ENCODE measurements at places on chromosomes 11 and 22.

GRCh38 chr11:22734628-22735345, 68.4 kb downstream of the GAS2 start:
- DNase-seq: no peak

DNA sequence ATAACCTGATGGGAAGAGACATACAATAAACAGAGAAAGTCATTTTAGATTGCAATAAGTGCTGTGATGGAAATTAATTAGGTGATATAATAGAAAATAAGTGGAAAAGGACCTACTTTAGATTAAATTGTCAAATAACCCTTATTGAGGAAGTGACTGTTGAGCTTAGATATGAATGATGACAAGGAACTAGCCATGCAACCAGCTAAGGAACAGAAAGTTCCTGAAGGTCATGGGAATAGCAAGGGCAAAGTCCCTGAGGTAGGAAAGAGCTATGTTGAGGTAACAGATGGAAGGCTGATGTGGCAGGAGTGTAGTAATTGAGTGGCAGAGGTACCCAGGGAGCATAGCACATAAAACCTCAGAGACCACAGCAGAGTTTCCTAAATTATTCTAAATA, 135.2 kb downstream of the WNT11 start:
- DNase-seq: no peak

GRCh38 chr11:76190376-76190775, 15.9 kb downstream of the WNT11 start:
- DNase-seq: no peak

- no peak for DNase-seq
Measured at GRCh38 chr22:35638410-35638809, 9.8 kb upstream of the APOL6 start.

GRCh38 chr11:115181538-115181937, 322.7 kb downstream of the CADM1 start:
- no peak for DNase-seq

- DNase-seq: no peak
Measured at GRCh38 chr11:18312012-18312411, 9.9 kb downstream of the HPS5 start.

DNA sequence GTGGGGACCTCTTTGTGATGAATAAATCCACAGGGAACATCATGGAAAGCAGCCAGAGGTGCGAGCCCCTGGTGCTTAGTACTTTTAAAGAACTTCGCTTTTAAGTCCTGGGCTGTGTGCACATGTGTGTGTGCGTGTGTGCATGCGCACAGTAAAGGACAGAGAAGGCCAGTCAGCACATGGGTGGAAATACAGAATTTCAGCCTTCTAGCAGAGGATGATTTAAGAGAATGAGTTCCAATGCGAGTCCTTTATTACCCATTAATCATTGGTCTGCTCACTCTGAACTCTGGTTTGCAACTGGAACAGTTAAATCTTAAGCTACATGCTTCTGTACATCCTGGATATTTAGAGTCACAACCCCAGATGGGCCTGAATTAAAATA, 18.9 kb downstream of the TEAD1 start:
- DNase-seq: no peak

DNA sequence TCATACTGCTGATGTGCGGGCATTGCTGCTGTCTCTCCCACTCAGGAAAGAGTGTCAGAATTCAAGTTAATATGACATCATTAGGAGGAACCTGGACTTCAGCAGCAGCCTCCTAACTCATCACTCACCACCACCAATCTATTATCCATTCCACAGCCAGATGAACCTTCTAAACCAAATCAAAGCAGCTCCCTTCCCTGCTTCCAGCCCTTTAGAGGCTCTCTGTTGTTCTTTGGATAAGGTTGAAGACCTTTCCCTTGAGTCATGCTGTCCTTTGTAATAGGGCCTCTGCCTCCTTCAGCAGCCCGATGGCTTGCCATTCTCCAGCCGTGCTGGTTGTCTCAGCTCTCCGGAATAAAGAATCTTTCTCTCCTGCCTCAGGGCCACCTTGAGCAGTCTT, 301.3 kb downstream of the DDX10 start:
- DNase-seq: no peak

DNA sequence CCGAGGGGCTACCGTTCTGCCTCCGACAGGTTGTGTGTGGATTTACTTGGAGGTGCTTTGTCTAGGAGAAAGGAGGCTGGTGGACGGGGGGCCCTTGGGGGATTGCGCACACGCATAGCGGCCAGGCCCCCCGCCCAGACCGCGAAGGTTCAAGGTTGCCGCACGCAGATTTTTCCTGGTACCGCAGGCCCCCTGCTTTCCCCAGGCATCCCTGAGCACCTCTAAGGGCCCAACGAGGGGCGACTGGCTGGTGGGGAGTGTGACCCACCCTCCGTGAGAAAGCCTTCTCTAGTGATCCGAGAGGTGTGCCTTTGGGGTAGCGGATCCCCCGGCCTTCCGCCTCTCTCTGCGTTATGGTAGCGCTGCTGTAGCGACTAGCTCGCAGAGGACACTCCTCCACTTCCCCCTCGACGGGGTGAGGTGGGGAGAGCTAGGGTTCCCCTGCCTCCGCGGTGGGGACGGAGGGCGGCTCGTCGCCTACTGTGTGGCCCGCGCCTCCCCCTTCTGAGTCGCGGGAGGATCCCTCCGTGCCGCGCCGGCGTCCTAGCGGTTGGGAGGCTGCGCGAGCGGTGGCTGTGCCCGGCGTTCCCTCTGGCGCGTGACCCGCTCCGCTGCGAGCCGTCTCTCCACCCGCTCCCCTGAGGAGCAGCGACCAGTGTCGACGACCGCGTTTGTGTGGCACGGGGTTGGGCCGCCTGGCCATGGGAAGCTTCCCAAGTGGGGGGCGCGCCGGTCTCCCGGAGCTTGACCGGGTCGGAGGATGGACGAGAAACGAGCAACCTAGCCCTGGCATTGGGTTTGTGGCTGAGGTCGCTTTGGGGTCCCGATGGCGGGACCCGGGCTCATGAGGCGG, 3900.0 kb upstream of the OR11H1 start:
- no peak for DNase-seq

DNA sequence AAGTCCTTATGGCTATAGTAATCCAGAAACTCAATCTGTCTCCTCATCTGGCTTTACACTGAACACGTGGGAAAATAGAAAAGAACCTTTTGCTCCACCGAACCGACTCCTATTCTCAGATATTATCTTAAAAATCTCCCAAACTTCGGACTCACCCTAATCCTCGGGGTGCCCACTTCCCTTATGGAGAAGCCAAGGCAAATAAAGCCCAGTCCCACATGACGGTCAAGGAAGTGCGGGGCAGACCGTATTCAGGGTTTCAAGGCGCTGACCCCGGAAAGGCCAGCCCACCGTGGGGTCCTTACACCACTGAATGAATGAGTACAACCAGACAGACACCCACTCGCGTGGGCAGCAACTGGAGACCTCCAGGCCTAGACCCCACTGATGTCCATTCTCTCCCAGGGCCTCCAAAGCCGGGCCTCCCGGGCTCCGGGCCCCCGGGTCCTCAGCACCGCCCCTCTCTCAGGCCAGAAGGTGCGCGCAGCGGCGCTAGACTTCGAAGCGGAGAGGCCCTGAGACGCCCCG, 489 bp downstream of the NUP98 start:
- DNase-seq: no peak

DNA sequence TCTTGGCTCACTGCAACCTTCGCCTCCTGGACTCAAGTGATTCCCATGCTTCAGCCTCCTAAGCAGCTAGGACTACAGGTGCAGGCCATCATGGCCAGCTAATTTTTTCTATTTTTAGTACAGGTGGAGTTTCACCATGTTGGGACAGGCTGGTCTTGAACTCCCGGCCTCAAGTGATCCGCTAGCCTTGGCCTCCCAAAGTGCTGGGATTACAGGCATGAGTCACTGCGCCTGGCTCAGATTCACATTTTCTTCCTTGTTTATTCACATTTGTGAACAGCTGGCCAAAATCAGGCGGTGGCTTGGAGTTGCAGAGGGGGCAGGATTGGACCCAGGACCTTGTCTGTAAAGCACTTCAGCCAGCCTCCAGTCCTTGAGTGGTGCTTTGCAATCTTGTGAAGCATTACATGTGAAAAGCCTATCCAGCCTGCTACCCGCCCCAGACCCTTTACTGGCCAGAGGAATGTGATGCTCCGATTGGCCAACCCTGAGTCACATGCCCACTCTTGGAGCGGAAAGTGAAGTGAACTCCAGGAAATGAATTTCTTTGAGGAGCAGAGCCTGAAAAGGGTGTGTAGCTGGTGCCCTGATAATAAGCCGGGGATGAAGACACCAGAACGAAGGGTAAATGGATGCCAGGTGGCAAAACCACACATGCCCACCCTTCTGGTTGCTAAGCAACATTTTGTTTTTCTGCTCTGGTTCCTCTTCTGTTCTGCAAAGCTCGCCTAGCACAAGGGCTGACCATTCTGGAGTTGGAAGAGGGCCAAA, 62.6 kb upstream of the PTPRJ start:
- DNase-seq: no peak

DNA sequence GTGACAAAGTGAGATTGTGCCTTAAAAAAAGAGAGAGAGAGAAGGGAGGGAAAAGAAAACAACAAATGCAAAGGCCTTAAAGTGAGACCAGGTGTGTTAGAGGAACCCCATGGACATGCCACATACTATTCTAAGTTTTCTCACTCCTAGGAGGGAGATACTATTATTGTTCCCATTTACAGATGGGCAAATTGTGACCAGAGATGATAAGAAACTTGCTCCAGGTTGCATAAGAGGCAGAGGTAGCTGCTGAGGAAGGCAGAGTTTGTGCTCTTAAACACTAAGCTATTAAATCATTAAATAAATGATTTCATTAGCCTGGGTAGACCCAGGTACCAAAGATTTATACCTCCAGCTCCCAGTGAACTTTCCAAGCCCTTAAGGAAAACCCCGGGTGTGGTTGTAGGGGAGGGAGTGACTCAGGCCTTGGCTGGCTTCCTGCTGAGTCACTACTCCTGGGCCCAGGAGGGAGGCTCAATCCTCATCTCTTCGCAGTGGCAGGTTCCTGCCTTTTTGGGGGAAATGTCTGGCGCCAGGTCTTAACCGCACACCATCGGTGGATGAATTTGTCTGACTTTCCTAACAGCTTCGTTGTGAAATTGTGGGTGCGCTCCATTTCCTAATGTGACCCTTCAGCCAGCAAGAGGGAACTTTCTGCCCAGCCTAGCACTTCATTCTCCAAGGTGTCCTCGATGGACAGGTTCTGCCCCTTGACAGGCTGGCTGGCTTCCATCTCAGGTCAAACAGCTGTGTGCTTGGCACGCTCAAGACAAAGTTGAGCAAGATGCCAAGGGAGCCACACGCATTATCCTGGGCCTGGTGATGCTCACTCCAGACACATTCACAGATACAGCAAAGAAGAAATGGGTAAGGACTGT, 33.4 kb upstream of the PTPRJ start:
- no peak for DNase-seq

DNA sequence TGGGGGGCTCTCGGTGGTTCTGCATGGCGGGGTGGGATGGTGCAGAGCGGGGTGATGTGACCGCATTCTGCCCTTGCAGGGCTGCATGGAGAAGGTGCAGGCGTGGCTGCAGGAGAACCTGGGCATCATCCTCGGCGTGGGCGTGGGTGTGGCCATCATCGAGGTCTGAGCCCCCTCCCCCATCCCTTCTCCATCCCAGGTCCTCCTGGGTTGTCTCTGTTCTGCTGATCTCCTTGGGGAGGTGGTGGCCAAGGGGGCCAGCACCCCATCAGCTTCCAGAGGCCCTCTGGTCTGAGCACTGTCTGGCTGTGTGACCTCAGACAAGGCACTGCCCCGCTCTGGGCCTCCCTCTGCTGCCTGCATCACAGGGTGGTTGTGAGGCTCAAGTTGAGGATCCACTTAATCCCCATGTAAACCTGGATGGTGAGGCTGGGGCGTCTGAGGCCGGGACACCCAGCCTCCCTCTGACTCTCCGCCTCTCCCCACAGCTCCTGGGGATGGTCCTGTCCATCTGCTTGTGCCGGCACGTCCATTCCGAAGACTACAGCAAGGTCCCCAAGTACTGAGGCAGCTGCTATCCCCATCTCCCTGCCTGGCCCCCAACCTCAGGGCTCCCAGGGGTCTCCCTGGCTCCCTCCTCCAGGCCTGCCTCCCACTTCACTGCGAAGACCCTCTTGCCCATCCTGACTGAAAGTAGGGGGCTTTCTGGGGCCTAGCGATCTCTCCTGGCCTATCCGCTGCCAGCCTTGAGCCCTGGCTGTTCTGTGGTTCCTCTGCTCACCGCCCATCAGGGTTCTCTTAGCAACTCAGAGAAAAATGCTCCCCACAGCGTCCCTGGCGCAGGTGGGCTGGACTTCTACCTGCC, 53.3 kb downstream of the CD82 start:
- DNase-seq: no peak

- no peak for DNase-seq
Measured at GRCh38 chr11:82901922-82902485, 468 bp downstream of the DDIAS start.

DNA sequence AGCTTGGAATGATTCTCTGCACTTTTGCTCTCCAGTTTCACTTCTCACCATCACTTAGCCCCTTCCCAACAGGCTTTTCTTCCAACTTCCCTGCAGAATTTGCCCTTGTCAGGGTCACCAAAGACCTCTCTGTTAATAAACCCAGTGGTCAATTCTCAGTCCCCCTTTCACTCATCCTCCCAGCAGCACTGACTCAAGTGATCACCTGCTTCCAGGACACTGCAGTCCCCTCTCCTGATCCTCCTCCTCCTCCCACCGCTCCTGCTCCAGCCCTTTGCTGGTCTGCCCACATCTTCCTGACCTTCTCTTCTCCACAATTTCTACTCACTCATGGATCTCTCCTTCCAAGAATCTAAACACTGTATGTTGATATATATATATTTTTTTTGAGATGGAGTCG, 57.9 kb downstream of the SHISAL1 start:
- no peak for DNase-seq

DNA sequence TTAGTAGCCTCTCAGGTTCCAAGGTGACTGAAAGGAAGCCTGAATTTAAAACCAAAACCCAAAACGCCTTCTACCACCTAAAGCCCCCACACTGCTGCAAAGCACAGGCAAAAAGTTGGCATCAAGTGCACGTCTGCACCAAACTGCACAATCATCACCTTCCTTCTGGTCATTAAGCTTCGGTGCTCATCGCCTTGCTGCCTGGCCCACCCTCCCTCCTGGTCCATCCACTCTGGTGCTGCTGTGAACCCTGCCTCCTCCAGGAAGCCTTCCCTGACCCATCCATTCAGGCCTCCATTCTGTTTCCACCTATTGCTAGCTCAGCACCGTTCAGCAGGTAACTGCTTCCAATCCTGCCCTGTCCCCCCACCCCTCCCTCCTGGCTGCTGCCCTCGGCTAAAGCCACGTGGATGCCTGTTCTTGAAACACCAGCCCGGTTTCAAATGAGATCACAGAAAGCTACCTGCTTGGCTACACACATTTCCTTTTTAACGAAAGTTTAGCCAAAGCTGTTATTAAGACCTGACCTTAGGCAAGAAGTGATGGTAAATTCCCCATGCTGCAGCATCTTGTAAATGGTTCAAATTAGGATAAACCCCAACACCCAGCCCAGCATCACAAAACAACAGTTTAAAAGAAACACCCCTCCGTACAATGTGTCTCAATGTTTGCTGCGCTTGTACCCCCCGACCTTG, 53.8 kb upstream of the CD5 start:
- DNase-seq: no peak
